Smooth muscle cell of the pulmonary artery (primary cell): ENCODE measurements at places on chromosomes 7 and 10. TPM values are rescaled to one million over a fixed set of nuclear protein-coding genes. Genes with fewer than 3 reads are reported as not detected.

HKDC1 gene
- 0.78 and 6.8 TPM in 2 replicates for total RNA-seq

AKR1C1 gene
- total RNA-seq: 79.3 and 99.2 TPM in 2 replicates

SHTN1 gene
- 0.85 and 1.4 TPM in 2 replicates for total RNA-seq

SLC18A2 gene
- under 0.01 TPM in 1 of 2 replicates, not detected in the other for total RNA-seq

INSYN2A gene
- 0.13 and 0.59 TPM in 2 replicates for total RNA-seq

PDZD7 gene
- total RNA-seq: 2.8 and 5.5 TPM in 2 replicates
